ENCODE measurements at places on chromosomes 12 and 14.

DNA sequence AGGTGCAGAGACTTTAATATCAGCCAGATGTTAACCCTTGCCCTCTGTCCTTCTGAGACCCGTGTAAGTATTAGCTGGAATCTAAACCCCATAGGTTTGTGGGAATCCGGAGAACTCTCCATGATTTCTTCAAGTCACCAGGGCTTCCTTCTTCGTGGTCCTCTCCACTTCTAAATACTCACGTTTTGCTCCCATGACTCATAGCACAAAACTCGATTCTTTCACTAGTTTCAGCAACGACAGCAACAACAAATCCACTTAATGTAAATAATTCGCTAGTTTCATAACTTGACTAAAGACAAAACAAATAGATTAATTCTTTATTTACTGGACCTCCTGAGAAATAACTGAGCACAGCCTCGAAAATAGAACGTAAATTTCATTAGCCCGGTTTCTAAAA is 4.4 kb upstream of the CLEC2A start:
- no peak for DNase-seq

DNA sequence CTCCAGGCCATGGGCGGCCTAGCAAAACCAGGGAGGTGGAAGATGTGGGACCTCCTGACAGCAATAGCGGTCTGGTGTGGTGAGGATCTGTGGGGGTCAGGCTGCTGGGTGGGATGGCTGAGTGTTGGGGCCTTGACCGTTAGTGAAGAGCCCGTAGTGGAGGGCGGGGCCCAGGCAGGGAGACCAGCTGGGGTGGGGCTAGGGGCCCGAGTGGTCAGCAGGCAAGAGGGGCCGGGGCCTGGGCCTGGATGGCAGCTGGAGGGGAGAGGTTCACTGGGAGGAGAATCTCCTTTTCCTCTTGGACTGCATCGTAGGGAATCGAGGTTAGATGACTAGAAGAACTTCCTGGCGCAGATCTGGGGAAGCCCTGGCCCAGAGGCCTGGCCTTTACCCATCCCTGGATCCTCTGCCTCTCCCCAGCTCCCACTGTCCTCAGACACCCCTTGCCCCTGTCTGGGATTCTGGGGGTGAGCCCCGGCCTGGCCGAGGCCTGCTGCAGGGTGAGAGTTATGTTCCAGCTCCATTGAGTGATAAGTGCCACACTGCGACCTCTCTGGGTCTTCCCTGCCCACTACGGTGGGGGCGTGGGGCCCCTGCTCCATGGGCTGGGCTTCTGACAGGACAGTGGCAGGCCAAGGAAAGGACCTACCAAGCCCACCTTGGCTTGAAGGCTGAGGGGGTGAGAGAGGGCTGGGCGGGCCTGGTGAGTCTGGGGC is 47.1 kb downstream of the KRT80 start:
- DNase-seq = no peak

- no peak for DNase-seq
Measured at GRCh38 chr12:94969424-94969823, 34.1 kb downstream of the NDUFA12 start.

- no peak for DNase-seq
Measured at GRCh38 chr14:89571491-89571890, 154.5 kb upstream of the FOXN3 start.

GRCh38 chr14:103126873-103127304 is 3.6 kb downstream of the TNFAIP2 start:
- no peak for DNase-seq

- DNase-seq = no peak
Measured at GRCh38 chr14:95956601-95957460, 80.2 kb downstream of the TUNAR start.

GRCh38 chr12:75955251-75955650 is 76.3 kb downstream of the PHLDA1 start:
- DNase-seq = no peak

DNA sequence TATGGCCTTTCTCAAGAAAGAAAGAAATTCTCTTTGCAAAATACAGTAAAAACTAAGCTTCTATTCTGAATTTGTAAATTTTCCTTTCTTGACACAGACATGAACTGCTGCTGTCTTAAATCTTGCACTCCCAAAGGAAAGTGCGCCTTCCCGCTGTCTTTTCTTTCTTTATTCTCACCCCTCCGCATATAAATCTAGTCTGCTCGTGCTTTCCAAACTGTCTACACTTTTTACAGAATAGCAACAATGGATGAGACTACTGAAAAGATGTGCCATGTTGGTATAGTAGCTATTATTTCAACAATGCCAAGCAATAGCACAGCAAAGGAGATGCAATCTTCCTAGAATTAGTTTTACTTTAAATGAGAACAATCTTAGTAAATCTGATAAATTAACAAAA is 328.8 kb upstream of the PDE3A start:
- no peak for DNase-seq

DNA sequence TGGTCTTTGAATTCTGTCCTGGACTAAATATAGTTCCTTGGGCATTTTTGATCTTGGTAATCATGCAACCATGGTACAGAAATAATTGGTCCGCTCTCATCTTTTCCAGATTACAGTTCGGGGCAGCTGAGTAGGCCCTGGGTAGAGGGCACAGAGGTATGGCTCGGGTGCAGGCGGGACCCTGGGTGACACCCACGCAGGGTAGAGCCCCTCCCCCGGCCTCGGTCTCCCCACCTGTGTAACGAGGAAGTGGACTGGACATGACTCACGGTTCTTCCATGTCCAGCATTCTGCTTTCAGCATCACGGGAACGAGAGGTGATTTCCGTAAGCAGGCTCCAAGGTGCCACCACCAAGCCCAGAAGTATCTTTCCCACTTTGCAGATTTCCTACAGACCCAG is 91.0 kb upstream of the DIO3 start:
- no peak for DNase-seq

GRCh38 chr14:49363821-49364751 is 222.1 kb downstream of the RPS29 start:
- DNase-seq = no peak

DNA sequence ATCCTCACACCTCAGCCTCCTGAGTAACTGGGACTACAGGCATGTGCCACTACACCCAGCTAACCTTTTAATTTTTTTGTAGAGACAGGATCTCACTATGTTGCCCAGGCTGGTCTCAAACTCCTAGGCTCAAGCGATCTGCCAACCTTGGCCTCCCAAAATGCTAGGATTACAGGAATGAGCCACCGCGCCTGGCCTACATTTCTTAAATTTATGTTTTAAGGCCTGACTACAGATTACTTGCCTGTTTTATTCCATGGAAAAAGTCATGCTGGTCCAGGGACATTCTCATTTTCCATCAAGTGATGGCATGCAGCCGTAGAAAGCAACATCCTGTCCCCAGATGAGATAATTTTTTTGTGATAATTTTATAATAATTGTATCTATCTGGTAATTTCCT is 6.1 kb downstream of the CD9 start:
- DNase-seq = no peak

DNA sequence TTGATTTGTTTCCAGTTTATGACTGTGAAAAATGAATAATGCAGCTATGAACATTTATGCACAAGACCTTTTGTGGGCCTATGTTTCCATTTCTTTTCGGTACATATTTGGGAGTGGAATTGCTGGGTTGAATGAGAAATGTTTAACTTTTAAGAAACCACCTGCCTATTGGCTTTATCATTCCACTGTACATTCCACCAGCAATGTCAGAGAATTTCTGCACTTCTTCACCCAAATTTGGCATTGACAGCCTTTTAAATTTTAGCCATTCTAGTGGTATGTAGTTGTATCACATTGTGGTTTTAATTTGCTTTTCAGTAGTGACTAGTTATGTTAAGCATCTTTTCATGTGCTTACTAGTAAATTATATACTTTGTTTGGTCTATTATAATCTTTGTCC is 317.0 kb upstream of the TMTC1 start:
- DNase-seq = no peak

GRCh38 chr14:103668117-103668516 is 39.1 kb downstream of the KLC1 start:
- no peak for DNase-seq

DNA sequence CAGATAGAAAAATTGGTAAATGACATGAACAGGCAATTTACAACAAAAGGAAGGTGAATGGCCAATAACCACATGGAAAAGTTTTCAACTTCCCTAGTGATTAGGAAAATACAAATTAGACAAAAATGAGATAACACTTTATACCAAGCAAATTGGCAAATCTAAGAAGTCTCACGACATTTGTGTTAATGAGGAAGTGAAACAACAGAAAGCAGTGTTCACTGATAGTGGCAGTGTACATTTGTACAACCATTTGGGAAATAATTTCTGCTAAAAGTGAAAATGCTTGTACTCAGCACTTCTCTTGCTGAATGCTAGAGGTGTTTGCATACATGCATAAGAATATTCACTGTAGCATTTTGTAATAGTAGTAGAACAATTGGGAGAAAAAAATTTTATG is 126.6 kb downstream of the LLPH start:
- DNase-seq = no peak

DNA sequence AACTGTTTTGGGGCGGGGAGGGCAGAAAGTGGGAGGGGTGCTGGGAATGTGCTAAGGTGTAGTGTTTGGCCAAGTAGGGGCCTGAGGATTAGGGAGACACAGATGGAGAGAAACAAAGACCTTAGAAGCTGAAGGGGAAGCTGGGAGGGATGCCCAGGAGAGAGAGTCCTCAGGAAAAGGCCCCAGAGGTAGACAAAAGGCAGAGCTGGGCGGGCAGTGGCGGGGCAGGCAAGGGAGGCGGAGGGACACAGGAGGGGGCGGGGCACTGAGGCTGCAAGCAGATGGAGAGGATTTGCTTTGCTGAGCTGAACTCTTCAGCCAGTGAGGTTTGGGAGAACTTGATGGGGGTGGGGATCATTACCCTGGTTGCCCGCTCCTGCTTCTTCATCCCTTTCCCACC is 2.8 kb downstream of the PTMS start:
- DNase-seq = no peak

Measured in activated naive CD4-positive, alpha-beta T cell treated with anti-CD3 and anti-CD28 coated beads, Interleukin-2, amount 50 U/mL, for 72 hours (primary cell).